ENCODE measurements at places on chromosomes 2 and 18. TPM values are rescaled to one million over a fixed set of nuclear protein-coding genes. Genes with fewer than 3 reads are reported as not detected.
A peak's percentile ranks its signal among the peaks of the same experiment; 100 is the strongest.

The CYP27A1 gene
- 3.5 TPM for total RNA-seq

The TACR1 gene
- total RNA-seq = 1.8 TPM

The CERKL gene
- total RNA-seq = not detected

The DNER gene
- 0.27 TPM for total RNA-seq

The SERPINB10 gene
- total RNA-seq = 8.4 TPM

The CXCR2 gene
- total RNA-seq = 22.7 TPM

The PID1 gene
- 12.5 TPM for total RNA-seq

The POLR1B gene
- 16.7 TPM for total RNA-seq

The ANKRD53 gene
- total RNA-seq = not detected

DNA sequence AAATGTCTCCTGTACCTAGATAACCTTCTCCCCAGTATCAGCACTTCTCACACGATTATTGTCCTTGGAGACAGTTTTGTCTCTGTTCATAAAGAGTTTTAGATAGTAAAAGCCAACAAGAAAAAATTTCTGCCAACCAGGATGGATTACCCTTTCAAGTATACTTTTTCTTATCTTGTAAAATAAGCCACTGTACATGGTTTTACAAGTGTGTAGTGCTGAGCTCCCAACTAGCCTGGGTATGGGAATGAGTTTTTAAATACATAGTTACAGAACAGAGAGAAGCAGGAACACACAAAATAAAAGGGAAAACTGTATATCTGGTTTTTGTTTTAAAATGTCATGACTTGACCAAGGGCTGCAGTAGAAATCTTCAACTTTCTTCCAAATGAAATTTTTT, 76.7 kb downstream of the C18orf54 start:
- peaks cover 3% of the 10 kb centered on the region for H3K27me3 ChIP-seq
- H3K27ac ChIP-seq = no peak overlapping the region
- H3K4me3 ChIP-seq = no peak overlapping the region
- no peak for DNase-seq

GRCh38 chr18:25230658-25231326, 121.2 kb downstream of the ZNF521 start:
- H3K27ac ChIP-seq = peak overlapping the region; percentile 67
- H3K36me3 ChIP-seq = no peaks in the 10 kb centered on the region
- H3K27me3 ChIP-seq = no peaks in the 10 kb centered on the region
- no peak for DNase-seq
- H3K4me1 ChIP-seq = no peaks in the 10 kb centered on the region

- no peak for DNase-seq
- H3K27ac ChIP-seq = no peak overlapping the region
- no peaks in the 10 kb centered on the region for H3K27me3 ChIP-seq
- peaks cover 10% of the 10 kb centered on the region for H3K4me1 ChIP-seq
- H3K4me3 ChIP-seq = no peak overlapping the region
Measured at GRCh38 chr2:224910574-224910925, 131.7 kb downstream of the DOCK10 start.

GRCh38 chr2:52629531-52629930, 1138.1 kb upstream of the CHAC2 start:
- H3K27ac ChIP-seq = no peak overlapping the region
- H3K27me3 ChIP-seq = no peaks in the 10 kb centered on the region
- H3K4me1 ChIP-seq = no peaks in the 10 kb centered on the region
- no peak for DNase-seq
- H3K36me3 ChIP-seq = no peaks in the 10 kb centered on the region

DNA sequence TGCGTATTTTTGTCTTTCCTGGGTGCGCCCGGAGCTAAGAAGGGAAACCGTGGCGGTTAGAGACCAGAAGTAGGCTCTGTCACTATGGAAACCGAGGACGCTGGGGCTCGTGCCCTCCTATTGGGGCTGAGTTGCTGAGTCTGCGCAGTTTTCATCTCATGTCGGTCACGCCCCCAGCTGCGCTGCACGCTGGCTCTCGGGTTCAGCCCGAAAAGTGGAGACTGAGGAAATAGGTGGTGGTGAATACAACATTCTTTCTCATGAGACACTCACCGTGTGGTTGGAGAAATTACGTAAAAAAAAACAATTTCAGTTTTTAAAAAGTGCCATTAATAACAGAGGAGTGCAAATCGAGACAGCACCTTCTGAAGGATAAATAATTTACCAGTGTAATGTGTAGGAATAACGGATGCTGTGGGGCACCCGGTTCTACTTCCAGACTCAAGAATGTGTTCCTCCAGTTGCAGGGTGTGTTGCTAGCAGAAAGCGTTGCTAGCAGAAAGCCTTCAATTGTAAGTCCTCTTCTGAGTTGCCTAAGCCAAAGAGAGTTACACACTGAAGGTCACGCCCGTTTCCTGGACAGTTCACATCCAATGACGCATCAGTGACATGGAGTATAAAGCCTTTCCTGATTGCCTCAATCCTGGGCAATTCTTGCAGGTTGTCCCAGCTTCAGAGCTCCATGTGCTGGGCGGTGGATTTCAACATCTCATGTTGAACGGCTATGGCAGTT, 20.4 kb upstream of the CXXC1 start:
- no peaks in the 10 kb centered on the region for H3K27me3 ChIP-seq
- peak; percentile 68 for DNase-seq
- H3K27ac ChIP-seq = peak overlapping the region; percentile 8
- peak overlapping the region; percentile 17 for H3K4me3 ChIP-seq
- H3K4me1 ChIP-seq = no peaks in the 10 kb centered on the region

DNA sequence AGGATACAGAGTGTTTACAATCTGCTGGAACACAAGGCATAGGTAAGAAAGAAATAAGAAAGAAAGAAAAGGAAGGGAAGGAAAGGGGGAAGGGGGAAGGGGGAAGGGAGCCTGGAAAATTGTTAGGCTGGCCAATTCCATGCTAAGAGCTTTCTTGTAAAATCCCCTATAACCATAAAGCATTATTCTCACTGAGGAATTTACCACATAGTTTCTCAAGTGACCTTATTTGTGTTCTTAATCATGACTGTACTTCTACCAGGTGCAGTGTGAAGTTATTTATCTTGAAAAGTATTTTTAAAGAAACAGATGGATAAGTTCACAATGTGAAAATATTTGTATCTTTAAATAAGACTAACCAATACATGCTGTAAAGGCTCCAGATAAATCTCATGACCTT, 39.2 kb upstream of the KIDINS220 start:
- no peaks in the 10 kb centered on the region for H3K27me3 ChIP-seq
- H3K4me3 ChIP-seq = no peak overlapping the region
- H3K4me1 ChIP-seq = no peaks in the 10 kb centered on the region
- peaks cover 66% of the 10 kb centered on the region for H3K36me3 ChIP-seq

GRCh38 chr2:204982303-204982702, 437.0 kb downstream of the PARD3B start:
- no peaks in the 10 kb centered on the region for H3K27me3 ChIP-seq
- no peak overlapping the region for H3K27ac ChIP-seq
- no peak for DNase-seq
- no peaks in the 10 kb centered on the region for H3K36me3 ChIP-seq
- no peaks in the 10 kb centered on the region for H3K4me1 ChIP-seq

GRCh38 chr2:237243487-237243886, 157.8 kb downstream of the COPS8 start:
- no peaks in the 10 kb centered on the region for H3K36me3 ChIP-seq
- no peaks in the 10 kb centered on the region for H3K4me1 ChIP-seq
- no peak overlapping the region for H3K27ac ChIP-seq
- no peak overlapping the region for H3K4me3 ChIP-seq
- no peaks in the 10 kb centered on the region for H3K27me3 ChIP-seq

DNA sequence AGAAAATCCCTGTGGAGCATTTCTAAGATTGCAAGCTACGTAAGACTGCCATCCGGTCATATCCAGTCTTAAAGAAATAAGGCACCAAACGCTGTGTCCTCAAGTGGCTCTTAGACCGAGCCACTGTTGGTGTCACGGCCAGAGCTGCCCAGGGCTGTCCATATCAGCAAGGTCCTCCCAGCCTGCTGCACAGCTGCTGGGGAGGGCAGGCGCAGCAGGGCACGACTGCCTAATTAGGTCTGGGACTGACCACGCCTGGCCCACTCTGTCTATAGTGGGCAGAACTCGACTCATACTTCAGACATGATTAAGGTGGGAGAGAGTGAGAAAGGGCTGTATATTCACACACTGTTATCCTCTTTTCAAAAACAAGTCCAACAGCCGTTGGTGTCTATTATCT, 39.3 kb downstream of the EIPR1 start:
- no peak for DNase-seq
- no peak overlapping the region for H3K27ac ChIP-seq
- no peaks in the 10 kb centered on the region for H3K27me3 ChIP-seq
- H3K4me3 ChIP-seq = no peak overlapping the region
- H3K4me1 ChIP-seq = no peaks in the 10 kb centered on the region
- peaks cover 47% of the 10 kb centered on the region for H3K36me3 ChIP-seq

- H3K4me1 ChIP-seq = no peaks in the 10 kb centered on the region
- H3K27ac ChIP-seq = no peak overlapping the region
- H3K36me3 ChIP-seq = no peaks in the 10 kb centered on the region
- H3K27me3 ChIP-seq = no peaks in the 10 kb centered on the region
Measured at GRCh38 chr2:143881246-143881645, 638.7 kb downstream of the ZEB2 start.

DNA sequence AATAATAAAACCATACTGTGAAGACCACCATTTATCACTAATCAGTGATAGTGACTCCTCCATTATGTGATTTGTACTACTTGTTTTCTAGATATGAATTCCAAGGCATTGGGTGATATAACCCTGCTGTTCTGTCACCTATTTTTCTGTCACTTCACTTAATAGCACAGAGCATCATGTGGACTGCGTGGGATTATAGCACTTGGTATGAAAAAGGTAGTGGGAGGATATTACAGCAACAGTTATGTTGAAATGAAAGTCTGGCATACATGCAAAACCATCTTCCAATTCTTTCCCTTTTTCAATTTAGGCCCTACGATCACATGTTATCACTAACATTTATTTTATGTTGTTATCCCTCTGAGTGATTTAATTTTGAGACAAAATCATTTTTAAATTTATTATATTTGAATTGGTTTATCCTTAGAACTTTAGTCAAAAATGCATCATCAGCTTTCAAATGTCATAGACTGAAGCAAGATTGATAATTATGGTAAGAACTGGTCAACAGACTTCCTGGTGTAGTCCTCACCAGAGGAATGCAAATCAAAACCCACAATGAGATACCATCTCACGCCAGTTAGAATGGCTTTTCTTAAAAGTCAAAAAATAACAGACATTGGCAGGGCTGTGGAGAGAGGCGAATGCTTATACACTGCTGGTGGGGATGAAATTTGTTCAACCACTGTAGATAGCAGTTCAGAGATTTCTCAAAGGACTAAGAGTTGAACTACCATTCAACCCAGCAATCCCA, 242.6 kb downstream of the IKZF2 start:
- H3K36me3 ChIP-seq = no peaks in the 10 kb centered on the region
- DNase-seq = no peak
- H3K4me3 ChIP-seq = no peak overlapping the region
- H3K27me3 ChIP-seq = no peaks in the 10 kb centered on the region

DNA sequence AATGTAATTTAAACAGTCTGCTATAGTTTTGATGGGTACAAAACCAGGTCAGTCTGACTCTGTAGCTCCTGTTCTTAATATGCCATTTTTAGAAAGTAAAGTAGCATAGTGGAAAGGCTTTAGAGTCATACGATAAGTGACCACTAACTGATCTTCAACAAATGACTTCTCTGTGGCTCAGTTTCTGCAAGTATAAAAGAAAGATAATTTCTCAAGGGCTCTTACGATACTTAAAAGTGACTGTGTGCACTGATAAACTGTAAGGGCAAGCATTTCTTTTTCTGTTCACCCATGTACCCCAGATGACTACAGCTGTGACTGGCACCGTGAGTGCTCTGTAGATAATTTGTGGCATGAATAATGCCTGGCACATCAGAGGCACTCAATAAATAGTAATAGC, 178.7 kb downstream of the LCLAT1 start:
- DNase-seq = no peak
- H3K27ac ChIP-seq = no peak overlapping the region
- no peaks in the 10 kb centered on the region for H3K36me3 ChIP-seq
- H3K27me3 ChIP-seq = no peaks in the 10 kb centered on the region
- no peaks in the 10 kb centered on the region for H3K4me1 ChIP-seq

DNA sequence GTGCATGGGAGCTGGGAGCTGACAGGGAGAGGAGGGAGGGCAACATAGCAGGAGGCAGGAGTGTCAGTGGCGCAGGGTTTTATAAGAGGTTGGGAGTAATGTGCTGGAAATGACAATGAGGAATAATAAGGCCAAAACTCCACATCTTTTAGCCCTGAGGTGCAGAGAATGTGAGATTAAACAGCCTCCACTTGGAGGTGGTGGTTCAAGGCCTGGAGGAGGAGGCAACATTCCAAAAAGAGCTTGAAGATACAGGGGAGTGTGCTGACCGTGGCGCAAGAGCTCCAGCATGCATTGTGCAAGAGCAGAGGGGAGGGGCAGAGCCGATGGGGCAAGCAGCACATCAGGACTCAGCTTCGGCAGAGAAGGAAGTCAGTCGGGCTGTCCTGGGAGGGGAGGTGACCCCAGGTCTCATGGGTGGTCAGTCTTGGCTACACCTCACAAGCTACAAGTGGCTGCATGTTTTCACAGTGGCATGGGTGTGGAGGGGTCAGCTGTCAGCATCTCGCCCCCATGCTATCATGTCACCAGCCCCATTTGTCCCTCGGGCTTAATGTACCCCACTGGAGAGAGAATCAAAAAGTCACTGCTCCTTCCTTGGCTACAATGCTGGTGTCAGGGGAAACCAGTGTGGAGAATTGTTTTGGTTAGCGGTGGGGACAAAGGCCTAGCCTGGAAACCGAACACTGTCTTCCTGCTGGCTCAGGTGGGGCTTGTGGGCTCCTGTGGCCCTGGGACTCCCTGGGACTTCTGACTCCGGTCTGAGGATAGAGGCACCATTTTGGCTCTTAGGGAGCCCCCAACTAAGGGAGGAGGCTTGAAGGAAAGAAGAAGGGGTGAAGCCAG, 208.0 kb downstream of the ZFP36L2 start:
- H3K27me3 ChIP-seq = no peaks in the 10 kb centered on the region
- H3K36me3 ChIP-seq = no peaks in the 10 kb centered on the region
- DNase-seq = peak; percentile 21
- H3K4me1 ChIP-seq = peaks cover 38% of the 10 kb centered on the region

- no peak overlapping the region for H3K4me3 ChIP-seq
- no peaks in the 10 kb centered on the region for H3K27me3 ChIP-seq
- DNase-seq = no peak
- H3K4me1 ChIP-seq = no peaks in the 10 kb centered on the region
- no peaks in the 10 kb centered on the region for H3K36me3 ChIP-seq
Measured at GRCh38 chr18:79639072-79639829, 40.4 kb upstream of the CTDP1 start.
